Mesothelial cell of epicardium (in vitro differentiated cells): ENCODE measurements at places on chromosomes 16 and 17.

- H3K4me3 ChIP-seq = no peak overlapping the region
- H3K4me1 ChIP-seq = no peaks in the 10 kb centered on the region
- no peaks in the 10 kb centered on the region for H3K27me3 ChIP-seq
- no peak overlapping the region for H3K27ac ChIP-seq
These were observed 280.4 kb downstream of the SLC39A11 start for GRCh38 chr17:72811976-72812687.

GRCh38 chr17:7260651-7261378, 1.5 kb downstream of the CLDN7 start:
- peak; percentile 56 for DNase-seq
- peak overlapping the region; percentile 72 for H3K4me3 ChIP-seq
- peaks cover 8% of the 10 kb centered on the region for H3K36me3 ChIP-seq
- peaks cover 21% of the 10 kb centered on the region for H3K4me1 ChIP-seq

GRCh38 chr16:13436641-13437412, 483.1 kb upstream of the ERCC4 start:
- no peaks in the 10 kb centered on the region for H3K4me1 ChIP-seq
- H3K36me3 ChIP-seq = no peaks in the 10 kb centered on the region
- H3K27me3 ChIP-seq = peaks cover 3% of the 10 kb centered on the region
- H3K4me3 ChIP-seq = no peak overlapping the region
- DNase-seq = no peak
- no peak overlapping the region for H3K27ac ChIP-seq

DNA sequence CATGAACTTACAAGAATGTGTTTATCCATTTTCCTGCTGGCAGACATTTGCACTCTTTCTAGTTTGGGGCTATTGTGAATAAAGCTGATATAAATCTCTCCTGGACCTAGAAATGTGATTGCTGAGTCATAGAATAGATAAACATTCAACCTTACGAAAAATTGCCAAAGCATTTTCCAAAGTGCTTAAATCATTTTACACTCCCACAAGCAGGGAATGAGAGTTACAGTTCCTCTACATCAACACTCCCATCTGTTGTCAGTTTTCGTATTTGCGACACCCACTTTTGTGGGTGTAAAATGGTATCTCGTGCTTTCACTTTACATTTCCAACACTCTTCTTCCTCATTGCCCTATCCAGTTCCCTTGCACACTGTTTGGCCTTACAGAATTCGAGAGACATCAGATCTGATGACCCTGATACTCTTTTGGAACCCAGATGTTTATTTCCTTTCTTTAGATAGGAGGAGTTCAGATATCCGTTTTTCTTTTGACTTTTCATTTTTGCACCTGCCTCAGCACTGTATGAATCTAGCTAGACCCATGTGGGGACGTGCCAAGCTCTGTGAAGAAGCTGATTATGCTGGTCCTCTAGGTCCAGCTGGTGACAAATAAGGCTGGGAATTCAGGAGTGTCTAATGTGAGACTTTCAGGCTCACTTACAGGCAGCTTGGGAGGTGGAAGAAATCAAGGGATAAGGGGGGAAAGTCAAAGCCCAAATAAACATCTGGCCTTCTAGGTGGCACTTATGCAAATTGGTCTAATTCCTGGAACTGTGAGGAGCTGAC, 14.0 kb downstream of the SOX9 start:
- peaks cover 18% of the 10 kb centered on the region for H3K4me1 ChIP-seq
- DNase-seq = no peak
- H3K36me3 ChIP-seq = no peaks in the 10 kb centered on the region
- no peak overlapping the region for H3K4me3 ChIP-seq

DNA sequence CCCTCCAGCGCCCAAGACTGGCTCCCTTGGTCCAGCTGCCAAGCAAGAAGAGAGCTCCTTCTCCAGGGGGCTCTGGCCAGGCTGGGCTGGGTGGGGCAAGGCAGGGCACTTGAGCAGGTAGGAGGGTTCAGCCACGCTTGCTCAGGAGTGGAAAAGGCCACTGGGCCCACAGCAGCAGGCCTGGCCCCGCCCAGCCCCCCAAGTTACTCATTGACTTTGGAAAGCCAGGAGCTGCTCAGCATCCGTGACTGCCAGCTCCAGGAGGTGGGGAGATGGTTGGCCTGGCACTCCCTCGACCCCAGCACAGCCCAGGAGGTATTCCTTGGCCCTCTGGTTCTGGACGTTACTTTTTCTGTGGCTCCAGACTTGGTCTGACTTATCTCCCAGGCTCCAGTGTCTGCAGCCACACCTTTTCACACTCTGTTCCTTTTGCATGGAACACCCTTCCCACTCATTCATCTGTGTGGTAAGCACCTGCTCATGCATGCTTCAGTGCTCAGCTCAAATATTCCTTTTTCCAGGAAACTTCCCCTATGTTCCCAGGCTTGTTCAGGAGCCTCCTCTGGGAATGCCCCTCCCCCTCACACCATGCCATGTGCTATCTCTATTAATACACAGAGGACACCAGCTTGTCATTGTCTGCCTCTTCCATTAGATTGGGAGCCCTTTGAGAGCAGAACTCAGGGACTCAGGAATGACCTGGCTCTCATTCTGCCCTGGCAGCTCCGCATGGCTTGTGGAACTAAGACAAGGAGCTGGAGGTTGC, at the start of gene CDH16:
CDH16 (minus strand) TSS at position 83 of the 766 bp plus-strand sequence. CDS start 820 bp downstream, outside the sequence.
- H3K4me3 ChIP-seq = no peak within 1 kb of the TSS
- peaks cover 73% of the 10 kb centered on the region for H3K27me3 ChIP-seq
- H3K4me1 ChIP-seq = peaks cover 6% of the 10 kb centered on the region
- H3K36me3 ChIP-seq = no peaks in the 10 kb centered on the region
- no peak within 1 kb of the TSS for H3K27ac ChIP-seq

DNA sequence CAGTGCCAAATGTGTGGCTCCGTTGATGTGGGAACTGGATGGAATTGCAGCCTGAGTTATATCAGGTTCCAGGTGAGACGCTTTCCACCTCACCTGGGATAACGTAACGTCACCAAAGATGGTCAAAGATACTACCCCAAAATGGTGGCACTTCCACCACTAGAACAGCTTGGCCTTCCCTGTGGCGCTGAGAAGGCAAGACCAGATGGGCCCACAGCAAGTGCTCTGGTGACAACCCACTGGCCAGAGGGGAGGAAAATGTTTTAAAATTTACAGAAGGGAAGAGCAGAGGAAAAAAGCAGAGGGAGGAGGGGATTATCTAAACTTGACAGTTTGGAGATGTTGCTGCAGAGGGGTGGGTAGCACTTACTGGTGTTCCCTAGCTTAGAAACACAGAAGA, 7.5 kb upstream of the ITGA2B start:
- no peaks in the 10 kb centered on the region for H3K27me3 ChIP-seq
- H3K27ac ChIP-seq = no peak overlapping the region
- H3K4me3 ChIP-seq = no peak overlapping the region
- H3K36me3 ChIP-seq = peaks cover 31% of the 10 kb centered on the region
- no peaks in the 10 kb centered on the region for H3K4me1 ChIP-seq

GRCh38 chr17:80621335-80621996, 76.8 kb downstream of the RPTOR start:
- peaks cover 4% of the 10 kb centered on the region for H3K36me3 ChIP-seq
- H3K27ac ChIP-seq = no peak overlapping the region
- no peaks in the 10 kb centered on the region for H3K27me3 ChIP-seq

DNA sequence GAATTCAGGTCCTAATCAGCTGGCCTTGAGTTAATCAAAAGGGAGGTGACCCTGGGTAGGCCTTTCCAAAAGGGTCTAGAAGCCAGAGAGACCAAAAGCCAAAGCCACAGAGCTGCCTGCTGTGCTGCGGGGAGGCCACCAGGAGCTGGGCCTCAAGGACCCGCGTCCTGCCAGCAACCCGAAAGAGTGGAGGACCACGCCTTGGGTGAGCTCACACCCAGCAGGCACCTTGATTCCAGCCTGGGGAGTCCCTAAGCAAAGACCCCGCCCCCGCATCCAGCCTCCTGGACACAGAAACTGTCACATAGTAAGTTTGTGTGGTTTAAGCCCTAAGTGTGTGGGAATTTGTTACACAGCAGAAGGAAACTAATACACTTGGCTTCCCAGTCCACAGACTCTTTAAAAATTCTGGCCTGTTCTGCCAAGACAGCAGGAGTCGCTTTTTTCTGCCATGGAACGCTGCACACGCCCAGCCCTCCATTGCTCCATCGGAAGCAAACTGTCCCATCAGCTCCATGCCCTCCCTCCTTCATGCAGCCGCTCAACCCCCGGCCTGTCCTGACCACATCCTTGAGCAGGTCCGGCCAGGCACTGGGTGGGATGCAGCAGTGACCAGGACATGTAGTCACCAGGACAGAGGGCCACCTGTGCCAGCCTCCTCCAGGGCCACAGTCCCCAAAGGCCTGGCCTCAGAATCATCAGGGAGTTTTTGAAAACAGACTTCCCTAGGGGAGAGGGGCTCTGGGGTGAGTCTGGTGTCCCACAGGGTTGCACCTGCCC, 20.9 kb upstream of the RASD1 start:
- no peaks in the 10 kb centered on the region for H3K27me3 ChIP-seq
- peaks cover 20% of the 10 kb centered on the region for H3K4me1 ChIP-seq
- no peak overlapping the region for H3K27ac ChIP-seq

DNA sequence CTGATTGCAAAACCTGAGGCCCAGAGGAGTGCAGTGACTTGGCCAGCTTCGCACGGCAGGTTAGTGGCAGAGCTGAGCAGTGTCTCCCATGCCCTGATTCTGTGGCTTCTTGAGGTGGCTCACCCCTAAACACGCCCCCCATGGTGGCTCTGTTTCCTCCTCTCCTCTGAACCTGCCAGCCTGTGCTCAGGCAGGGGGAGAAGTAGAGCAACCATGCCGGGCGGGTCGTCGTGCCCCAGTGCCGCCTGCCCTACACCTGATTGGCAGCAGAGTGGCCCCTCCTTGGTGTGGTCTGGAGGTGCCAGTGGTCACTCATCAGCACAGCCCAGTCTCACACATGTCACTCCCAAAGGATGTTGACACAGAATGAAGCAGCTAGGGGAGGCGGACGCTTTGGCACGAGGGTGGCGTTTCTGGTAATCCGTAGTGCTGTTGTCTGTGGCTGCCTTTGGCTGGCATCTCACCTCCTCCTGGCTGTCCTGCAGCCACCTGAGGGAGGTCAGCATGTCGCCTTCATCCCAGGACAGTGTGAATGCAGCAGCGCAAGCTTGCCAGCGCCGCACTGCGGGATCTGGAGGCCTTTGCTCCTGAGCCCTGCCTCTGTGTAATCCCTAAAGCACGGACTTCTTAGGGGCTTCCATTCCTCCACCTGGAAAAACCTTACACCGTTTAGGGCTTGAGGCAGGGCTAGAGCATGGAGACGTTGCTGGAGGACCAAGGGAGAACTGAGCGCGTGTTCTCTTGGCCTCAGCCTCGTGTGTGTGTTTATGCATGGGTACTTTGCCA, 294.7 kb downstream of the SEC14L1 start:
- DNase-seq = no peak
- H3K4me1 ChIP-seq = peaks cover 70% of the 10 kb centered on the region
- no peaks in the 10 kb centered on the region for H3K36me3 ChIP-seq
- H3K27me3 ChIP-seq = no peaks in the 10 kb centered on the region

DNA sequence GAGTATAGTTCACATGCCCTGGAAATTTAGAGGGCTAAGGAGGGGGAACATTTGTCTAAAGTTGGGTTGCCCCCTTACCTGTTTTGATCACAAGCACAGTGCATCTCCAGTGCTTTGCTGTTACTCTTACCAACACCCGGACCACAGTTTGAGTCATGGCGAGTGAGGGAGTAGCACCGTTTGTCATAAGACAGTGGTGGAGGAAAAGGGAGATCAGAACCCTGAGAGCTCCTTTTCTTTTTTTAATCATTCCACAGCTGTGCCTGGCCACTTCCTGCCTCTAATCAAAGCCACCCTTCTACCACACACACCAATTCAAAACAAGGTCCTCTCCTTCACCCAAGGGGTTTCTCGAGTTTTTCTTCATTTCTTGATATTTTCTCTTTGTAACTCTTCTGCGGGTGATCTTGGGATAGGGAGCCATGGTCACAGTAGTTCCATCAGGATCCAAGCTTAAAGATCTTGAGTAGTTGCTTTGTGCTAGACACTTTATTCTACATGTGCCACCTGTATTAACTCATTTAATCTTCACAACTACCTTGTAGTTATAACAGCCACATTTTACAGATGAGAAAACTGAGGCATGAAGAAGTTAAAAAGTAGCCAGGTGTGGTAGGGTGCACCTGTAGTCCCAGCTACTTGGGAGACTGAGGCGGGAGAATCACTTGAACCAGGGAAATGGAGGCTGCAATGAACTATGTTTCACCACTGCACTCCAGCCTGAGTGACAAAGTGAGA, 5.0 kb upstream of the MYL4 start:
- H3K4me3 ChIP-seq = no peak overlapping the region
- H3K27me3 ChIP-seq = no peaks in the 10 kb centered on the region
- H3K4me1 ChIP-seq = peaks cover 13% of the 10 kb centered on the region
- H3K27ac ChIP-seq = no peak overlapping the region

DNA sequence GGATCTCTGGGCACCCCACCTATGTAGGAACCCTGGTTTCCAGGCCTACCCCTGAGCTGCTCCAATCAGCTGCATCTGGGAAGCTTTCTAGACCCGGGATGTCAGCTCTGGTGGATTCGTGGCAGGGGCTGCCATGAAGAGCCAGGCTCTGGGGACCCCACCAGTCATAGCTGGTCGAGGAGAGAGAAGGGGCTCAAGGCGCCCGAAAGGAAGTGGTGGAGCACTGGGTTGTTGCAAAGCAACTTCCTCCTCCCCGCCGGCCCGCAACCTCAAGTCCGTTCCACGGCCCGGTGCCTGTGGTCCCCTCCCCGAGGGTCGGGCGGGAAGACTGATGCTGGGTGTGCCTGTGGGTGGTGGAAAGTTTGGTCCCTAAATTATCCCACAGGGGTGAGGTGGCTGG, 10.2 kb downstream of the TBKBP1 start:
- peaks cover 11% of the 10 kb centered on the region for H3K36me3 ChIP-seq
- no peak overlapping the region for H3K27ac ChIP-seq
- peaks cover 5% of the 10 kb centered on the region for H3K4me1 ChIP-seq
- H3K4me3 ChIP-seq = no peak overlapping the region
- H3K27me3 ChIP-seq = peaks cover 14% of the 10 kb centered on the region

- no peak for DNase-seq
- H3K4me3 ChIP-seq = no peak overlapping the region
- no peaks in the 10 kb centered on the region for H3K27me3 ChIP-seq
These were observed 4.0 kb upstream of the FBXL20 start for GRCh38 chr17:39405436-39405835.

DNA sequence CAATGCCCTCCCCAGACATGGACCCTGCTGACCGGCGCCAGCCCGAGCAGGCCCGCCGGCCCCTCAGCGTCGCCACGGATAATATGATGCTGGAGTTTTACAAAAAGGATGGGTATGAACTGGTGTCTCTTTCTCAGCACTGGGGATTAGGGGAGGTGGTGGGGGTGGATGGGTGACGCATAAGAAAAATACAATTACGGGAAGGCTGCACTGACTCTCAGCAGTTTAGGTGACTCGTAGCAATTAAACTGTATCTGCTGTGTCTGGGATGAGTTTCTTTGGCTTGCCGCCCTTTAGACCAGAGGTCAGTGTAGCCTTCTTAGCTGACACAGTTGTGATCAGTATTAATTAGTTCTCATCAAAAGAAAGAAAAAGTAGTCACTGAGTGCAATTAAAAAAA, 59.0 kb downstream of the ELAC2 start:
- H3K4me1 ChIP-seq = no peaks in the 10 kb centered on the region
- peaks cover 57% of the 10 kb centered on the region for H3K36me3 ChIP-seq
- no peak for DNase-seq
- H3K27me3 ChIP-seq = no peaks in the 10 kb centered on the region
